GM20000 (cell line): ENCODE measurements at places on chromosomes 7 and 10.

GRCh38 chr7:47449810-47450590 is 131.9 kb downstream of the TNS3 start:
- no peak for DNase-seq

DNA sequence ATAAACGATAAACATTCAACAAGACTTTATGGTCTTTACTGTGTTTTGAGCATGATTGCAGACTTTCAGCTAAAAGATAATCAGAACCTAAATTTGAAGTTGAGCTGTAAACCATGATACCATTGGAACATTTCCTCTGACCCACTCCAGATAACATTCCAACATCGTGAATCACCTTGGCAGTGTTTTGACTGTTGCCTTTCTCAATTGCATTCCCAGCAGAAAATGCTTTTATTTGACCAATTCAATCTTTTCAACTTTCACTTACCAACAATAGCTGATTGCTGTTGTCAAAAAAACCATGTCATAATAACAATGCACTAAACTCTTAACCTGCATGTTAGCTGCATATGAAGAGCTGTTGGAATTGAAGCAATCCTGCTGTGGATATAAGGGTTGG is 165.5 kb downstream of the MDFIC start:
- DNase-seq, result no peak

DNA sequence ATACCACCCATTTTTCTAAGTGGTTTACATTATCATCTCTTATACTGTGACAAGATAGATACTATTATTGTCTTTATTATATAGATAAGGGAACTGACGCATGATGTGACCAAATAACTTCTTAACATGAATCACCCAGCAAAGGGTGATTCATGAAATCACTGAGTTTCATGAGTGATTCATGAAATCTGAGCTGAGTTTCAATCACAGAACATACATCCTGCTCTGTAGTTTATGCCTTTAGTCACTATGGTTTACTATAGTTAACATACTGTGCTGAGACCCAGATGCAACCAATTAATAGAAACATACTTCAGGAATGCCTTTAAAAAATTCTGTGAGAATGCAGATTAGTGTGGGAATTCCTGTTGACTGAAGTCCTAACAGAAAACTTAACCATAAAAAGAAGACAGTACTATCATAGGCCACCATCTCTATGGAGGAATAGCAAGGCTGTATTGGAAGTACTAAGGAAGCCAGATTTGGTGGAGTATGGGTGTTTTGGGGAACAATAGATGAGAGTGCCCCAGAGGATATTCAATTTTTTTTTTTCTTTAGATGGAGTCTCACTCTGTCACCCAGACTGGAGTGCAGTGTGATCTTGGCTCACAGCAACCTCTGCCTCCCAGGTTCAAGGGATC is 43.1 kb upstream of the SEMA3A start:
- no peak for DNase-seq

GRCh38 chr10:117896517-117896916 is 150.2 kb downstream of the RAB11FIP2 start:
- no peak for DNase-seq

DNA sequence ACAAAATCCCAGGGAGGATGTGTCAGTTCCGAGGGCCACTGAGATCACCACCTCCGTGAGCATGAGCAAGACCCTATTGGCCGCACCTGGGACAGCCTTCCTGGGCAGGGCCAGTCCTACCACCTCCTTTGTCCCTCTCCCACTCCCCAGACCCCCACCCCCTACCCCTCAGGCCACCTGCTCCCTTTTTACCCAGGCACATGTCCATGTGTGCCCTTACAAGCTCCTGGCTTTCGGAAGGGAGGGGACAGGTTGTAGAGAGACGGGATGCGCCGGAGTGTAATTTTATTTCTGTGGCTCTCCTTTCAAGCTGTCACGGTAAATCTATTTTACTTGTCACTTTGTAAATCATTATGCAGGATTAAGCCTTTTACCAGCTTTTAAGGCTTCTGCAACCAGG is 20.9 kb downstream of the ZMIZ1 start:
- no peak for DNase-seq

DNA sequence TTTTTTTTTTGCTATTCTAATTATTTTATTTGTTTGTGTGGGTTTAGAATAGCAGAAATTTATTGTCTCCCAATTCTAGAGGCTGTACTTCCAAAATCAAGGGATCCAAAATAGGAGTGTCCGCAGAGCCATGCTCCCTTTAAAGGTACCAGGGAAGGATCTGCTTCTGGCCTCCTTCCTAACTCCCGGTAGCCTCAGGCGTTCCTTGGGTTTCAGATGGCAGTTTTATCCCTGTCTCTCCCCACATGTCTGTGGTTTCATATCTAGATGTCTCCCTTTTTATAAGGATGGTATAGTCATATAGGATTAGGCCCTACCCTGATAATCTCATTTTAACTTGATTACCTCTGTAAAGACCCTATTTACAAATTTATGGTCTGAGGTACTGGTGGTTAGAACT is 48.4 kb downstream of the BMPR1A start:
- no peak for DNase-seq

DNA sequence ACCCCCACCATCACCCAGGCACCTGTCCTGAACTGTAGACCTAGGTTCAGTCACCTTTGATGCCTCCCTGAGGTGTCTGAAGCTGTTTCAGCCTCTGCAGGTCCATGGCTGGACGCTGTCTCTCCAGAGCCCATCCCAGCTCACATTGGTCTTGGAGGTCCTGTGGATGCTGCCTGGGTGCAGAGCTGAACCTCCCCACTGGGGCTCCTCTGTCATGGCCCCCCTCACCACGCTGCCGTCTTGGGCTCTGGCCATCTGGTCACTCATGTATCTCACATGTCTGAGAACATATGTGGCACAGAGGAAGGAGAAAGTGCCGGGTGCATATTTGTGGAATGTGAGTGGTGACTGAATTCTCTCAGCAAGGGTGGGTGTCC is 108.9 kb downstream of the NKX6-2 start:
- no peak for DNase-seq

- no peak for DNase-seq
These were observed 54.6 kb downstream of the CDHR3 start for GRCh38 chr7:106017657-106018056.

DNA sequence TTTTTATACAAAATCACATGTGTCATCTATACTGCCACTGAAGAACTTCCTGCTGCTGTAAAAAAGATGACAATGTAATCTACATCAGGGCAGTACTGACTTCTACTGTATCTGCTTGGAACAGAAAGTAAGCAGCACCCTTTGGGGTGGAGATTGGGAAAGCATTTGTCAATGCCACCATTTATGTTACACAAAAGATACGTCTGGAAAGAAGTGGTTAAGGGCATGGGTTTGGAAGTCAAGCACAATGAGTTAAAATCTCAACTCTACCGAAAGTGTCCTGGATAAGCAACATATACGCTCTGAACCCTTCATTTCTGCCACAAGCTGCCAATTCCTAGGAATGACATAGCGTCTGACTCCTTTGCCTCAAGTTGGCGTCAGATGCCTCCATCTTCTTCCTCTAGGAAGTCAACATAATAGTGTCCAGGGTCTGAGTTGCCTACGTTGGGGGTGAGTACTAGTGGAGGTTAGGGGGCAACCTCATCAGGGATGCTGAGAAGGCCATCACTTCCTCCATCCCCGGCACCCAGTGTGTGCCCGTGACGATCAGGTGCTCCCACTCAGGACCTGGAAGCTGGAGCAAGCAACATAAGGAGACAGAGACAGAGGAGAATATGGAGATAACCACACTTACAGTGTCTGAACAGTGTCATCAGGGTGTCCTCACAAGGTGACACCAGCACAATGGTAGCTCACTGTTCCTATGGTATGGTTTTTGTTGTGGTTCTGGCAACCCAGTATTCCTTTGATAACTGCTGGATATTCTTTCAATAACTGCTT is 58.3 kb downstream of the SGMS1 start:
- no peak for DNase-seq

- DNase-seq, result no peak
These were observed 6.7 kb downstream of the CHST3 start for GRCh38 chr10:71970869-71971268.

- no peak for DNase-seq
These were observed 88.8 kb downstream of the NRBF2 start for GRCh38 chr10:63221950-63222349.

DNA sequence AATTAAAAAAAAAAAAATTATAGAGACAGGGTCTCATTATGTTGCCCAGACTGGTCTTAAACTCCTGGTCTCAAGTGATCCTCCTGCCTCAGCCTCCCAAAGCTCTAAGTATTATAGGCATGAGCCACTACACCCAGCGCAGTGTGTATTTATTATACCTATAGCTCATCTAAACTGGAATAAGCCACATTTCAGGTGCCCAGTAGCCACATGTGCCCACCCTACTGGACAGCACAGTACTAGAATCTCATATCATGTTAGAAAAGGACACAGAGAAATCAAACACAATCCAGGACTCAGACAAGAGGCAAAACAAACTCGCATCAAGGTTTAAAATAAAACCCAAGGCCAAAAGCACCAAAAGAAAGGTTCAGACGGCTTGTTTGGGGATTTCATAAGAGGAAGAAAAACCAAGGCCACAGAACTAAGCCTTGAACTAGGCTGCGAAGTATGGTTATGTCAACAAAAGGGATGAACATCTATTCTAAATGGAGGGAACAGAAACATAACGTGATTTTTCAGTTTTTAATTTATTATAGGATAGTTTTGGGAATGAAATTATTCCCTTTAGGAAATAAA is 32.3 kb downstream of the SLC16A9 start:
- no peak for DNase-seq

DNA sequence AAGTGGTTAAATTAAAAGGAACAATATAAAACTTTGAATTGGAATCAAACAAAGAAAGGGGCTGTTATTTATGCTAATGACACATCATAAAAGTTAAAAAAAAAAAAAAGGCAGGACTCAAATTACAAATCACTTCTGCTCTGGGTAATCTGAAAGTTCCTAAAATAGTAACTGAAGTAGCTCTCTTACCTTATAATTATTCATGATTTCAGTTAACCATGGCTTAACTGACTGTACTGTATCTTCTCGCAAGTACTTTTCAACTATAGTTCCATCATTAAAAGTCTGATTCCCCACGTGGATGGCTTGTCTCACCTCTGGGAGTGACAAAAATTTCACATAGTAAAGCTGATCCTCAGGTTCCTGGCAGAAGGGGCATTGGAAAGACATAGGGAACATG is 82.5 kb downstream of the CPVL start:
- no peak for DNase-seq

DNA sequence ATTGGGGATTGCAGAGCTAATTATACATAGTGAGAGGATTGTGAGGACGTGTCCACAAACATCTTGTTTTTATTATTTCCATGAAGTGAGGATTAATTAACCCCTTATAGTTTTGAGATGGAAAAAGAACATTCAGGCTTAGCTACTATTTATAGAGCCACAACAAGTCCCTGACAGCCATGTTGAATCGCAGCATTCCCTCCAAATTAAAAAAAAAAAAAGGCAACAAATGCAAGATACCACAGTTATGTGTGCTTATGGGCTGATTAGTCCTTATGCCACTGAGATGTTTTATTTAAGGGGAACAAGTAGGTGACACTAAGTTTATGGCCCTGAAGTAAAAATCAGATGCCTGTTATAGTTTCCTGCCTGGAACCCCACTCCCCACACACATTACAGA is 350.3 kb downstream of the GPAM start:
- DNase-seq, result no peak

GRCh38 chr7:100157334-100158228 is 942 bp downstream of the TRAPPC14 start:
- DNase-seq, result peak; percentile 58

DNA sequence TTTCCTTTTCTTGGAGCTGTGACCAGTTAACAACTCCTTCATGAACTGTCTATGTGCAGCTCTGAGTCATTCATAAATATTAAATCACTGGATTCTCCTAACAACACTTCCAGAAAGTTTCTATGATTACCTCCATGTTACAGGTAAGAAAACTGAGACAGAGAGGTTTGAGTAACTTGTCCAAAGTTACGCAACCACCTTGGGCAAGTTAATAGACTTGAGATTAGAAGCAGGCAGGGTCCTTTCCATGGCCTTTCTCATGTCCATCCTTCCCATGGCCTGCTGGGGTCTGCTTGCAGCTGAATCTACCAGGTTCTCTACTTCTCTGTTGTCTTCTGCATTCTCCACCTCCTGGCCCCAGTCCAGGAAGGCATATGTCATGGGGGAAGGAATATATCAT is 648.8 kb upstream of the MKI67 start:
- DNase-seq, result no peak

- DNase-seq, result no peak
These were observed 3.9 kb upstream of the EPC1 start for GRCh38 chr10:32350811-32351350.

GRCh38 chr7:99308461-99309074 is 17.1 kb upstream of the ARPC1A start:
- DNase-seq, result no peak

DNA sequence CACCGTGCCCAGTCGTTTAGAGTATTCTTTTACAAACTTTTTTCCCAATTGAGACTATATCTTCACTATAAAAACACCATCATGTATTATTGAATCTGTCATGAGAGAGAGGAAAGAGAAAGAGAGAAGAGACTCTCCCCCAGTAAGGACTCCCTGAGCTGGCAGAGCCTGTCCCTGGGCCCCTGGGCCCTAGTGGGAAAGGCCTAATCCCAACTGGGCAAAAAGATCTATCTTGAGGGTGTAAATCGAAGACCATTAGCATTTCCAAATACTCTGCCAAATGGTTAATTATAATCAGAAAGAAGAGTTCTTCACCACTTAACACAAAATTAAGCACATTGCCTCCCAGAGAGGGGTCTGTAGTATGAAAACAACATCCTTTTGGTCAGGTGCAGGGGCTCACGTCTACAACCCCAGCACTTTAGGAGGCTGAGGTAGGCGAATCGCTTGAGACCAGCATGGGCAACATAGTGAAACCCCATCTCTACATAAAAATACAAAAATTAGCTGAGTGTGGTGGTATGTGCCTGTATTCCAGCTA is 108.2 kb downstream of the SKIDA1 start:
- no peak for DNase-seq

- peak; percentile 86 for DNase-seq
These were observed at the start of gene FRAT1 for GRCh38 chr10:97318772-97319651. Gene FRAT1, plus strand, starts transcription at chr10:97319271. Its CDS starts 183 bp downstream, at chr10:97319454.

DNA sequence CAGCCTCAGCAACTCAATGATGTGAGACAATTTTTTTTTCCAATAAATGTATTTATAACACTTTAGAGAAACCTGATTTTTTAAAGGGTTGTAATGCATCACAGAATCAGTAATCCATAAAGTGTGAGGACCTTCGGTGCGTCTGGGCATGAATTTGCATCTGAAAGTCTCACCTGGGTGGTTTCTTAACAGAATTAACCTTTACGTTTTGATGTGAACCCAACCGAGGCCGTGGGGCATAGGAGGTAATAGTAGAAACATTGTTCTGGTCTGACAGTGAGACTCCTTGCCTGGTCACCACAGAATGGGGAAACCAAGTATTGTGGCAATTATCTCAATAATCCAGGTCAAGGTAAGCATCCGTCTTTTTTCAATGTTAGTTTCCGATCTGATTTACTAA is 114.6 kb downstream of the PRKCQ start:
- no peak for DNase-seq

DNA sequence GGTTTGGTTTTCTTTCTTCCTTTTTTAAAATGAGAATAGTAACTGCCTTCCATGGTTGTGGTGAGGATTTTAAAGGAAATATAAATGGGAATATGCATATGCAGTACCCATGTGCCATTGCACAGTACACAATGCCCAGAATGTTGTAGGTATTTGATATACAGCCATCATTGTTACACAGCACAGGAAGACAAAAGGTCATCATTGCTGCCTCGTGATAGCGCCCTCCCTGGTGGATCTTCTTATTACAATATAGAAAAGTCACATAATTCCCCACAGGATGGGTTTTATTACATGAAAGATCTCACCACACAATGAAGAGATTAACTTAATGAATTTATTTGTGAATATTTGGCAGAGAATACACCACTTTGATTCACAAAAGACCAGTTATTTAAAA is 76.5 kb downstream of the PPP1R17 start:
- DNase-seq, result no peak
